Glomerular endothelial cell (primary cell): ENCODE measurements at places on chromosomes 4 and X.

GRCh38 chr4:804804-805203 lies 21.1 kb downstream of the CPLX1 start:
- DNase-seq, result no peak

- DNase-seq, result no peak
Observed at GRCh38 chr4:91826186-91826585, 477.6 kb upstream of the GRID2 start.

DNA sequence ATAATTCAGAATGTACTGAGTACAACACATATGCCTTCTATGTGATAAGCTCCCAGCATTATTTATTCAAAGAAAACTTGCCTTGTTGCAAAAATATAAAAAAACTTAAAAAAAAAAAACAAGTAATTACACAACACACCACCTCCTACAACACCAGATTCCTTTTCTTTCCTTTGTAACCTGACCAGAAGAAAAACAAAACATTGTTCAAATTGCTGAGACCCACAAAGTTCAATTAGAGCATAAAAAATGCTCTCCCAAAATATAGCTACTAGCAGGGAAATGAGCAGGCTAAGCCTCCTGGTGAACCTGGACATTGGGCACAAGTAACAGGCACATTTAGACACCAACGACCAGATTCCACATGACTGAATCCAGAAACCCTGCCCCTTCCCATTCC lies 38.3 kb downstream of the MECP2 start:
- DNase-seq, result no peak

GRCh38 chr4:120926358-120927025 lies 4.0 kb upstream of the PRDM5 start:
- no peak for DNase-seq

DNA sequence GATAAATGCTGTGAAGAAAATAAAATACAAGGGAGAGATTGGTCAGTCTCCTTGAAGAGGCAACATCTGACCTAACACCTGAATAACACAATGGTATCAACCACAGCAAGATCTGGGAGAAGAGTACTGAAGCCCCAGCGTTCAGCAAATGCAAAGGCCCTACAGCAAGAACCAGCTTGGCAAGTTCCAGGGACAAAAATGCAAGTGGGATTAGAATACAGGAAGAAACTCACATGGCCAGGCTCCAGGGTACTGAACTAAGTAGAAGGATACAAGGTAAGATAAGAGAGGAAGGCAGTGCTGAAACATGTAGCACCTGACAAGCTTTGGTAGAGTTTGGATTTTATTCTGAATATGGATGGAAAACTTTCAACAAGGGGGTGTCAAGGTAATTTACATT lies 3.6 kb downstream of the SMIM14 start:
- DNase-seq, result no peak
